Sigmoid colon (tissue), 7 donors: ENCODE measurements at places on chromosomes 4 and X. TPM values are rescaled to one million over a fixed set of nuclear protein-coding genes. Genes with fewer than 3 reads are reported as not detected.

Gene CYSLTR1
- 1.6 TPM for polyA plus RNA-seq

Gene PPARGC1A
- polyA plus RNA-seq: 8.6 TPM

- DNase-seq: no peak
These were observed 3.0 kb upstream of the NXT2 start for GRCh38 chrX:109533631-109534030.

GRCh38 chr4:73103799-73104503 is 34.4 kb upstream of the COX18 start:
- no peak for DNase-seq

DNA sequence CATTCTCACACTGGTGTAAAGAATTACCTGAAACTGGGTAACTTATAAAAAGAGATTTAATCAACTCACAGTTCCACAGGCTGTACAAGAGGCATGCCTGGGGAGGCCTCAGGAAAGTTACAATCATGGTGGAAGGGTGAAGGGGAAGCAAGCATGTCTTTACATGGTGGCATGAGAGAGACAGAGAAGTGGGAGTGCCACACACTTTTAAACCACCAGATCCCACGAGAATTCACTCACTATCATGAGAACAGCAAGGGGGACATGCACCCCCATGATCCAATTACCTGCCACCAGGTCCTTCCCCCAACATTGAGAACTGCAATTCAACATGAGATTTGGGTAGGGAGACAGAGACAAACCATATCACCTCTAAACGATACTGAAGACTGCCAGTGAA is 23.0 kb downstream of the EPGN start:
- no peak for DNase-seq

- peak; percentile 66 for DNase-seq
These were observed 3.8 kb downstream of the ZFX start for GRCh38 chrX:24153178-24153795.

GRCh38 chr4:8904041-8904501 is 32.4 kb upstream of the HMX1 start:
- peak; percentile 45 for DNase-seq

- DNase-seq: no peak
These were observed 237.9 kb upstream of the GK2 start for GRCh38 chr4:79645942-79646341.

DNA sequence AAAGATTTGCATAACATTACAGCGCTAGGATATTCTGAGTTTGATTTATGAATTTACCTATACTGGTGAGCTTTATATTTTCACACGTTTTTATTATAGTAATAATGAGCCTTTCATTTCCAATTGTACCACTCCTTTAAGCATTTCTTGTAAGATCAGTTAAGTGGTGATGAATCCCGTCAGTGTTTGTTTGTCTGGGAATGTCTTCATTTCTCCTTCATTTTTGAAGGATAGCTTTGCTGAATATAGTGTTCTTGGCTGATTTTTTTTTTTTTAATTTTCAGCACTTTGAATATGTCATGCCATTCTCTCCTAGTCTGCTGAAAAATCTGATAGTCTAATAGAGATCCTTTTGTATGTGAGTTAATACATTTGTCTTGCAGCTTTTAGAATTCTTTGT is 70.1 kb downstream of the IL15 start:
- no peak for DNase-seq

DNA sequence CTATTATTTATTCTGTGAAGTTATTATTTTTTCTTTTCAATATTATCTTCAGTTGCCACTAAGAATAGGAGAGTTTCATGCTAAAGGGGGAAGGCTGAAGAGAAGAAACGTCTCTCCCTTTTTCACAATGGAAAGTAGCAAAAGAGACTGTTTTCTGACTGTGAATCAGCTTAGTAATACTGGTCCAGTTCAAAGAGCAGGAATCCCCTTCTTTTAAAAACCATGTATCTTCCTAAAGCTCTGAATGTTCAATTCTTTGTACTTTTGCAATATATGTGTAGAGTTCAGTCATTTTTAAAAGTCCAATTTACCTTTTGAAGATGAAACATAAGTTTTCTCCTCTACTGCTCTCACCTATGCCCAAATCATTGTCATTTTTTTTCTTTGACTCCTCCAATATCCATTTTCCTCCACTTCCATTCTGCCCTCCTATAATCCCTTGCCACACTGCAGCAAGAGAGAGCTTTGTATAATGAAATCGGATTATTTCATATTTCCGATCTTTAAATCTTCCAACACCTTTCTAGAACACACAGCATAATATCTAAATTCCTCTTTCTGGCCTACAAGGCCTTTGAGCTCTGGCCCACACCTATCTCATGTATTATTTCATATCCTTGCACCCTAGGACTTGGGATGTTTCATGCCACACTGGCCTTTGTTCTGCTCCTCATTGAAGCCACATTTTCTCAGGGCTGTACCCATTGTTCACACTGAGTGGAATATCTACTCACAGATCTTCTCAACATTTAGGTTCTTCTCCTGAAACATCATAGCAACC is 195.3 kb downstream of the CAMK2D start:
- no peak for DNase-seq

GRCh38 chrX:14872851-14873675 is at the start of the genes FANCB and MOSPD2:
TSS of gene FANCB (minus strand) at chrX:14873069. CDS start at chrX:14865510, 7,559 bp downstream.
TSS of gene MOSPD2 (plus strand) at chrX:14873421. CDS start at chrX:14873529, 108 bp downstream.
- DNase-seq: peak; percentile 96

GRCh38 chr4:25834411-25835107 is 28.2 kb downstream of the SEL1L3 start:
- DNase-seq: no peak

- DNase-seq: no peak
These were observed 120.6 kb upstream of the MID1 start for GRCh38 chrX:10741003-10741402.

GRCh38 chr4:77950203-77950602 is 87.6 kb downstream of the MRPL1 start:
- no peak for DNase-seq

GRCh38 chr4:20490734-20491133 is 209.5 kb upstream of the PACRGL start:
- no peak for DNase-seq

DNA sequence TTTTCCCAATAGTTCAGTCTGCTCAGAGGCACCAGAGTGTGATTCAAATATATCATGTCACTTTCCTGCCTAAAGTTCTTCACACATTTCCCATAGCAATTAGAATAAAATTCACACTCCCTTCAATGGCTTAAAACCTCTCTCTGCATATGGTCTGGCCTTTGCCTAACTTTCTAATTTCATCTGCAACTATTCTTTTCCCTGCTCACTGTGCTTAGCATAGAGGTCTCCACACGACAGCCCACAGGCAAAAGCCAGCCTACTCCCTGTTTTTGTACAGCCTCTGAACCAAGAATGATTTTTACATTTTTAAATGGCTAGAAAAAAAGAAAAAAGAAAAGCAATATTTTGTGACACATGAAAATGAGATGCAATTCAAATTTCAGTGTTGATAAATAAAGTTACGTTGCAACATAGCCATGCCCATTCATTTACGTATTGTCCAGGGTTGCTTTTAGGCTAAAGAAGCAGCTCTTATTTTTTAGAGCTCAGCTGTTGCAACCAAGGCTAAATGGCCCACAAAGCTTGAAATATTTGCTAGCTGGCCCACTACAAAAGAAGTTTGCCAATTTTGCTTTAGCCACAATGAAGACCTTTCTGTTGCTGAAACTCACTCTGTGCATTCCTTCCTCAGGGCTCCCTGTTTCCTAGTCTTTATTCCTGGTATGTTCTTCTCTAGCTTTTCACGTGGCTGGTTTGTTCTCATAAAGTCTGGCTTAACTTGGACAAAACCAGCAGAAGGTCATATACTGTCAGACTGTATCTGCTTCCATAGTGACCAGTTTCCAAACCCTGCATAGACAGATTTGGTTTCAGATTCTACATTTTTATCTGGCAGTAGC is 26.6 kb upstream of the IRF2 start:
- DNase-seq: no peak

GRCh38 chr4:14269824-14270223 is 642.3 kb upstream of the BOD1L1 start:
- DNase-seq: no peak
